ENCODE measurements at places on chromosomes 1 and 21.

GRCh38 chr1:53327182-53327913 lies 522 bp downstream of the LRP8 start:
- DNase-seq, result no peak

- DNase-seq, result no peak
These were observed 98.6 kb downstream of the ENAH start for GRCh38 chr1:225554216-225554812.

DNA sequence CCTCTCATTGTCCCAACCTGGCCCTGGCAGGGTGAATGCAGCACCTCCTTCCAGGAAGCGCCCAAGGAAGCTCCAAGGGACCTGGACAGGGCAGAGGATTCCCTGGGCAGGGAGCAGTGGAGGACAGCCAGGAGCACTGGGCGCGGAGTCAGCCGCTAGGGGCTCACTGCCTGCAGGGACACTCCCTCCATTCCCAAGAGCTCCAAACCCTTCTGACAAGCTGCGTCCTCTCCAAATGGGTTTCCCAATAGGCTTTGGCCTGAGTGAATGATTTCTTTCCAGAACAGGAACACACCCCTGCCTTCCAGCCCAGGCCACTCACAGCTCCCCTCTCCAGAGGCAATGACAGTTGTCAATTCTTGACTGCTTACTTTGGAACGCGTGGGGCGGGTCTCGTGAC lies 128.5 kb upstream of the EDN2 start:
- DNase-seq, result no peak

GRCh38 chr21:10425856-10426255 lies 95.5 kb upstream of the TPTE start:
- no peak for DNase-seq

DNA sequence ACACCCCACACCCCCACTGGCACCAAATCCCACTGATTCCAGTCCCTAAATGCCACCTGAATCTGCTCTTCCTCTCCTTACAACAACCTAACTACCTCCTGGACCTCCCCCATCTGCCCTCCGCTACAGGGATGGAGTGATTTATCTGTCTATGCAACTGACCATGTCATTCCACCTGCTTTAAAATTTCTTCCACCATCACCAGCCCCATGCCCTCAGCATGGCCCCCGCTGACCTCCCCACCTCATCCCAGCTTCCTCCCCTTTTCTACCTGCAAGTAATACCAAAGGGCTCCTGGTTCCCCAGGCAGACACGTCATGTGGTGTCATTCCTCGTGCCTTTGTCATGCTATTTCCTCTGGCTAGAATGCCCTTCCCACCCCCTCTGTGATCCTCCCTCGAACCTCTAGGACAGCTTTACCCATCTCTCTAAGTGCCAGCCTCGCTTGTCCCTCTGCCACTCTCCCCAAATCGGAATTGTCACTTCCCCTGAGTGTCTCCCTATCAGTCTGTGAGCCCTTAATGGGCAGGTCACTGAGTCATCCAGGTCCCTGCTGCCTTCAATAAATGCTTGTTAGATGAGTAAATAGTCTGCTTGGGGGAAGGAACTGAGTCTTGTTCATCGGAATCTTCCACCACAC lies 3.7 kb downstream of the GJB4 start:
- no peak for DNase-seq

DNA sequence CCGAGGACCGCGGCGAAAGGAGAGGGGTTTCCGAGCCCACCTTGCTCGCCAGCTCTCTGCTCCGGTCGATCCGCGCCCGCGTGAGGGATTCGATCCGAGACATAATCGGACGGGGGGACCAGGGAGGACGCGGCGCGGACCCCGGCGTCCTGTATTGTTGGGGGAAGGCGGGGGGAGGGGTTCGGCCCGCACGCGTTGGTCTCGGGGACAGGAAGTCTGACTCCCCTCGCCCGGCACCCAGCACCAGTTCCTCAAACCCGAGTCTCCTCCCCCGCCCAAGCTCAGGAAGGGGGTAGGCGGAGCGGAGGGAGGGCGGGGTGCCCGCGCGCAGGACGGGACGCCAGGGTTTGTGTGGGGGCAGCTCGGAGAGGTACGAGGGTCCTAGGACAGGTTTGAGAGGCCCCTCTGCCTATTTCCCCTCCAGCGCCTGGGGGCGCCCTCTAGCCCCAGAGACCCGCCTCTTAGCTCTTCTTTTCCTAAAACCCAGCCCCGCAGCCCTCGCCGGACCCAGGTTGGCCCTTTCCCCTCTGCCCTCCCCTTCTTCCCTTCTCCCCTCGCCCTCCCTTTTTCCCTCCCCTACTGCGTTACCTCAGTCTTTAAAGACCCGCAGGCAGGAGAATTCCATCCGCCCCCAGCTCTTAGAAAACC lies at the start of gene ARHGEF2:
TSS of gene ARHGEF2 (minus strand) at position 223 of the 648 bp plus-strand sequence. CDS start at position 103, 120 bp downstream.
- DNase-seq, result no peak

GRCh38 chr1:218970397-218970990 lies 203.2 kb upstream of the LYPLAL1 start:
- no peak for DNase-seq

DNA sequence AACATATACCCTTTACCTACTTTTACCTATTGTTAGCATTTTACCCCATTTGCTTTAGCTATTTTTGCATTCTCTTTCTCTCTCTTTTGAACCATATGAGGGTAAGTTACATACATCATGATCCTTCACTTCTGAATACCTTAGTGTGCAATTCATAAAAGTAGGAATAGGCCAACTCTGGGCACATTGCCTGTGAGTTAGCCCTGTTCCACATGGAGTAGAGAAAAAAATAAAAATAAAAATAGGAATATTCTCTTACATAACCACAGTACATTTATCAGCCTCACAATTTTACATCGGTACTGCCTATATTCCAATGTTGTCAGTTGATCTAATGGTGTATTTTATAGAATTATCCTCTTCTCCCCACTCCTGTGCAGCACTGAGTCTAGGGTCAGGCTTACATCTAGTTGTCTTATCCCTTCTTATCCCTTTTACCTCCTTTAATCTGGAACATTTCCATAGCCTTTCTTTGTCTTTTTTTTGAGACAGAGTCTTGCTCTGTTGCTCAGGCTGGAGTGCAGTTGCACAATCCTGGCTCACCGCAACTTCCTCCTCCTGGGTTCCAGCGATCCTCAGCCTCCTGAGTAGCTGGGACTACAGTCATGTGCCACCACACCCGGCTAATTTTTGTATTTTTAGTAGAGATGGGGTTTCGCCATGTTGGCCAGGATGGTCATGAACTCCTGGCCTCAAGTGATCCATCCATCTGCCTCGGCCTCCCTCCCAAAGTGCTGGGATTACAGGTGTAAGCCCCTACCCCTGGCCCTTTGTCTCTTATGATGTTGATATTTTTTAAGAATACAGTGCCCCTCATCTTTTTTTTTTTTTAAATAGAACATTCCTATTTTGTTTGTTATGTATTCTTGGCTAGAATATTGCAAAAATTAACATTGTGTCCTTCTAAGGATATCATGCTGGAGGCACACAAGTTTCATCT lies 11.1 kb upstream of the SLC30A1 start:
- no peak for DNase-seq

GRCh38 chr21:27423038-27423437 lies 456.1 kb upstream of the ADAMTS5 start:
- DNase-seq, result peak; percentile 58

DNA sequence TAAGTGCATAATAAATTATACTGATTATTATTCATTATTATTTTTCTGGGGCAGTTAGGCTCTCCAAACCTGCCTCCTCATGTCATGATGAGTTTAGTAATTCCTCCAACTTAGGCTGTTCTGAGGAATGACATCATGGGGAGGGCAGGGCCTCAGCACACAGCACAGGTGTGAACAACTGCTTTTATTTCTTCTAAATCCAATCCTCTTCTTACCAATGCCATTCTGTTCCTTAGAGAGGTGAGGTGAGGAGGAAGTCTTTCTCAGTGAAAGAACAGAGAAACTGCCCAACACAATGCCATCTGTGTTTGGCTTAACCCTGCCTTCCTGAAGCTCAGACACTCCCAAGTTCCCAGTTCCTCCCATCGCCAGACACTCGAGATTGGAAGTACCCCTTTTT lies 45.4 kb upstream of the WASF2 start:
- DNase-seq, result no peak

GRCh38 chr1:224435318-224435763 lies 744 bp upstream of the WDR26 start:
- DNase-seq, result no peak
